ENCODE measurements at places on chromosomes 5 and 9. TPM values are rescaled to one million over a fixed set of nuclear protein-coding genes. Genes with fewer than 3 reads are reported as not detected.

The DDX31 gene
- polyA plus RNA-seq = 3.8 TPM

The WNK2 gene
- 1.3 TPM for polyA plus RNA-seq

The PCDHGA11 gene
- 1.1 TPM for polyA plus RNA-seq

The OTULINL gene
- polyA plus RNA-seq = 3.1 TPM

The FOXD4L3 gene
- polyA plus RNA-seq = not detected

The TEX48 gene
- not detected for polyA plus RNA-seq

The SCAI gene
- polyA plus RNA-seq = 0.79 TPM

The PDE6A gene
- polyA plus RNA-seq = not detected

The IFNA21 gene
- not detected for polyA plus RNA-seq

The TRPM3 gene
- polyA plus RNA-seq = 0.22 TPM

The IL33 gene
- 27.8 TPM for polyA plus RNA-seq

Measured in adipose tissue (tissue), 3 donors.